ENCODE measurements at places on chromosomes 16 and 17.

- DNase-seq: no peak
Observed at GRCh38 chr17:34151102-34151501, 104.0 kb upstream of the CCL2 start.

DNA sequence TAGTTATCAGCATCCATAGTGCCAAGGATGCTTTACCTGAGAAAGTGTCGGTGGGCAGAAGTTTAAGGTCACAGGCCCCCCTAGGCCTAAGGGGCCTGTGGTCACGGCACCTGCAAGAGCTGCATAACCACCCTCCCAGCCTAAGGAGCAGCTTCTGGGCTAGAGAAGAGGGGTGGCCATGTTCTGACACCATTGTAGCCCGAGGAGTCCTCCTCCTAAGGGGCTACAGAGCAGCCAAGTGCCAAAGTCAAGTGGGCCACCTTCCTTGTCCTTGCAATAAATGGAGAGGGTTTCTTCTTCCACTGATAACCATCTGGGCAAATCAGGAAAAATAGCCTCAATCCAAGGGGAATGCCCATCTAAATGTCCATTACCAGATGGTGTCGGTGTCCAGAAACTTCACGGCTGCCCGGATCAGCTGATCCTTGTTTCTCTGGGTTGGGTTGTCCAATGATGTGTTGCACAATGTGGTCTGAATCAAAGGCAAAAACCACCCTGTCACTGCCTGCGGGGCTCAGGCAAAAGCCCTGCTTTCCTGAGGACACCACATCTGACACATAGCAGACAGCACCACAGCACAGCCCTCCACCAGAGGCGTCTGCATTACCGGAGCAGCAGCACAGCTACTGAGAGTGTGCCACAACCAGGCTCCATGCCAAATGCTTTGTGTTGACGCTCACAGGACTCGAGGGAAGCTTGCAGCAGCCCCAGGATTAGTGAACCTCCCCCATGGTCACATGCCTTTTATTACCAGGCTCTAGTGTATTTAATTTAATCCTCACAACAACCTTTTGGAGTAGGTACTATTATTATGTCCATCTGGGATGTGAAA is 12.8 kb downstream of the ATPAF2 start:
- DNase-seq: peak; percentile 57

- DNase-seq: no peak
Observed at GRCh38 chr17:38560503-38561318, 45.0 kb downstream of the SRCIN1 start.

DNA sequence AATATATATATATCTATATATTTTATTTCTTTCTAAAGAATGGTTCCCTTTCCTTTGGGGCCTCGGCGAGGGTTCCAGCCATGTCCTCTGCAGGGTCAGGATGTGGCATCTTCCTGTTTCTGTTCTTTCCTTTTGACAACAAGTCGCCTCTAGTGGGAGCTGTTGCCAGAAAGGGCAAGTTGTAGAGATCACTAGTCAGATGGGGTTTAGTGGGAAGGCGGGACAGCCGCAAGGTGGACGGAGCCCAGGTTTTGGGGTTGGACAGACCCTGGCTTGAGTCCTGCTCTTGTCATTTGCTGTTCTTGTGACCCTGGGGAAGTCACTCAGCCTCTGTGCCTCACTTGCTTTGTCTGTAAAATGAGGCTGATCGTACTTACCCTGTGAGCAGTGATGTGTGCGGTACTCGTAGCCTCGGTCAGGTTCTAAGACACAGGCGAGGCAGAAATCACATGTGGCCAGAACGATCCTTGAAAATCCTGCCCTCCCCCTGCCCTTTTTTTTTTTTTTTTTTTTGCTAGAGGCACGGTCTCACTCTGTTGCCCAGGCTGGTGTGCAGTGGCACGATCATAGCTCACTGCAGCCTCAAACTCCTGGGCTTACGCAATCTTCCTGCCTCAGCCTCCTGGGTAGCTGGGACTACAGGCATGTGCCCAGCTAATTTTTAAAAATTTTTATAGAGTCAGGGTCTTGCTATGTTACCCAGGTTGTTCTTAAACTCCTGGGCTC is 80.1 kb downstream of the ABCC6 start:
- no peak for DNase-seq

DNA sequence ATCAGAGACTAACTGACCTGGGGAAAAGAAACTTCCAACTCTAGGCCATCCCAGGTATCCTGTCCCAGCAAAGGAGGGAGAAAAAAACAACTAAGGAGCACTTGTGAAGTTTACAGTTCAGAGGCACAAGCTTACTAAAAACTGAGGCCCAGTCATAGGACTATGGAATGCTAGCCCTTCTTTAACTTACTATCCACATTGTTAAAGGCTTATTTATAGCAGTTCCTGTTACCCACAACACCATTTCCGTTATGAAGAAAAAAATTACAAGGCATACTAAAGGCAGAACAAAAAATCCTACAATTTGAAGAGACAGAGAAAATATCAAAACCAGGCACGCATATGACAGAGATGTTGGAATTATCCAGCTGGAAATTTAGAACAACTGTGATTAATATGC is 159.1 kb downstream of the CDH11 start:
- no peak for DNase-seq

DNA sequence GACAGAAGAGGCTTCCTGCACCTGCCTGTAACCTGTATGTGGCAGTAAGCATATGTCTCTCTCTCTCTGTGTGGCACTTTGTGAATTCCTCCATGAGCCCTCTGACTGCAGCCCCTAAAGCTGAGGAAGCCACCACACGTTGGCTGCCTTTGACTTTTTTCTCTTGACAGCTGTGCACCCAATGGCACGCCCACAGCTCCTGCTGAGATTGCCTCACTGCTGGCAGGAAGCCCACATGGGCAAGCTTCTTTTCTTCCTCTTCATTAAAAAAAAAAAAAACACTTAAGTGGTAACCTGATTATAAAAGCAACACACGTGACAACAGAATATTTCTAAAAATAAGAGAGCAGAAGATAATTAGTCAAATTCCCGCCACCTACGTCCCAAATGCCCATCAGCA is 34.0 kb upstream of the PIRT start:
- no peak for DNase-seq

DNA sequence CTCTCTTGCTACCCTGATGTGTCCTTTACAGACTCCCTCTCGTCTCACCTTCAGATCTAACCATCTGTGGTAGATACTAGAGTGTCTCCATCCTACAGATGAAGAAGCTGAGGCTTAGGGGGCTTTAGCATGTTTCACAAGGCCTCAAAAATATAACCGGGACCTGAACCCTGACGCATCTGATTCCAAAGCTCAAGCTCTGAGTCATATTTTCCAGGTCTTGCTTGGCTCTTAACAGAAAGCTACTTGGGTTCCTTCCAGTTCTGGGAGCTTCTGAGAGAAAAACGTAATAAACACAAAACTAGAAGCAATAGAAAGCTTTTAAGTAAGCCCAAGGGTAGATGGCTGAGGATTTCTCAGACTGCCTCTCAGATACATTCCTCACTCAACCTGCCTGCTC is 224.3 kb upstream of the EEF2KMT start:
- DNase-seq: no peak

DNA sequence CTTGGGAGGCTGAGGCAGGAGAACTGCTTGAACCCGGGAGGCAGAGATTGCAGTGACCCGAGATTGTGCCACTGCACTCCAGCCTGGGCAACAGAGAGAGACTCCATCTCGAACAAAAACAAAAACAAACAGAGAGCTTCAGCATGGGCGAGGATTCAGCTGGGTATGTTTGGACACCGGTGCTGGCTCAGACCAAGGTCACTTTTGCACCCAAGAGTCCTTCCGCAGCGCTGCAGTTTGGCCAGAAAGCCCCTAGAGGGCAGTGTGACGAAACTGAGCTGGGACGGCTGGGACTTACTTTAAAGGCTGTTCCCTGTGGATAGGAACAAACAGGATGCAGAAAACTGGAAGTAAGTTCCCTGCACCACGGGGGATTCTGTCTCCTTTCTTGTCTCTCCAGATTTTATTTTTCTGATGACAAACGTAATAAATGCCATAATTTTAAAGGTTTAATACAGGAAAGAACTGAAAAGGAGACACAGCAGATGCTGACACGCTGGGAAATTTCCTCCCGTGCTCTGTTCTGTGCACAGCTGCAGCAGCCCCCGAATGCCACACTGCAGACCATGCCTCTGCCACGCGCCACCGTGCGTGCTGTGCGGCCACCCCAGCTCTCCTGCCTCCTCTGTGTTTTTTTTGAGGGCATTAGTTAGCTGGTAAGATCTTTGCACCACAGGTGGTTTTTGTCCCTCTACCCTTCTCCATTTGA is 25.2 kb upstream of the USP36 start:
- DNase-seq: peak; percentile 54

DNA sequence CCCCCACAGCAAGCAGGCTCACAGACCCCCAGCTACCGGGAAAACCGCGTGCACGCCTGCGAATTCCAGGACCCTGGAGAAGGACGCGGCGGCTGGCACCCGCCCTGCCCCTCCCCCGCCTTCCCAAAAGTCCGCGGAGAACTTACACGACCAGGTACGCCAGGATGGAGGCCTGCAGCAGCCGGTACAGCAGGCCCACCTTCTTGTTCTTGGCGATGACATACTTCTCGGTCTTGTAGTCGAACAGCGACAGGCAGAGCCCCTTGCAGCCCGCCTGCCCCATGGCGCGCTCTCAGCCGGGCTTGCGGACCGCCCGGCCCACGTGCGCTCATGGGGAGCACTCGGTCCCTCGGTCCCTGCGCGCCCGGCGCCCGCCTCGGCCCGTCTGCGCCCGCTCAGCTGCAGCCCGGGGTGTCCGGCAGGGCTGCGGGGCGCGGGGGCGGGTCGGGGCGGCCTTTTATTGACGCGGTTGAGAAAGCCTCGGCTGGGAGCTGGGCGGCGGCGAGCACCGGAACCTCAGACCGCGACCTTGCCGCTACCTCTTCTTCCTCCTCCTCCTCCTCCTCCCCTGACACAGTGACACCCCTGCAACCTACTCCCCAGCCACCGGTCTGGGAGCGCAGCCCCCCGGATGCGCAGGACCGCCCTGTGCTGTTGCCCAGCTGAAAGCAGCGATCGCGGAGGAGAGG is at the start of gene P2RX5:
P2RX5 (minus strand) TSS at position 433 of the 689 bp plus-strand sequence; CDS start at position 283, 150 bp downstream.
- no peak for DNase-seq

- no peak for DNase-seq
Observed at GRCh38 chr17:1590029-1590746, 27.6 kb upstream of the PITPNA start.

DNA sequence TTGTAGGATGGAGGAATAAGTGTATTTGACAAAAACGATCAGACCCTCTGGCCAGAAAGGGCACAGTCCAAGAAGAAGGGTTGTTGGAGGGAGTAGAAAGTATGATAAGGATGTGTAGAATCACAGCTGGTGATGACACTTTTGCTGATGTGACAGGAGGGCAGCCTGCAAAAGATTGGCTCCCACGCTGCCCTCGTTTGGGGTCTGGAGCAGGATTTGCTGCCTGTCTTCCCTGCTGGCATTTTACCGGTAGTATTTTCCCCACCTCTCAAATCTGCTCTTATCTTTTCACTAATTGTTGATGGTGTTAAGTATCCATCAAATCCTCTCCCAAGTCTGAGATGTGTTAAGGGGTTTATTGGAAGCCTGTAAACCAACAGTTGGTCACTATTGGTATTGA is 208.8 kb downstream of the CCDC182 start:
- no peak for DNase-seq
